ENCODE measurements at places on chromosomes 2 and 18. TPM values are rescaled to one million over a fixed set of nuclear protein-coding genes. Genes with fewer than 3 reads are reported as not detected.

Gene GPR35
- total RNA-seq = 1.7 TPM

Gene GNLY
- not detected for total RNA-seq

Gene LCT
- 0.19 TPM for total RNA-seq

Gene IL37
- not detected for total RNA-seq

Gene DLGAP1
- total RNA-seq = 11.5 TPM

Gene POTEJ
- total RNA-seq = not detected

Gene HK2
- 43.3 TPM for total RNA-seq

Gene PRKAG3
- total RNA-seq = not detected

Gene FIGN
- 58.1 TPM for total RNA-seq

DNA sequence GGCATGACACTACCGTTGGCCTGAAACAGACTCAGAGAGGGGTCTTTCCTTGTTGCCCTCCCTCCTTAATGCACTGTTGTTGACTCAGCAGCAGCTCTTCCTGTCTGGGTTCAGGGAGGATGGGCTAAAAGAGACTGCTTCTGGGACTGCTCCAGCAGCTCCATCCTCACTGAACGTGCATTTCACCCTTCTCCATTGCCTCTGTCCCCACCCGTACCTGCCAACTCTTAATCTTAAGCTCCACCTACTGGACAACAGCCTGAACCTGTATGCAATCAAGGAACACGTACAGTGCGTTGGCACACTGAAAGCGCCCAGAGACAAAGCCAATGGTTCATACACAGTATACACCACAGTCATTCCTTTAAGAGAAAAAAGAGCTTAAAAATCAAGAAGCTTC, 230.8 kb upstream of the RAB6C start:
- H3K4me3 ChIP-seq = no peak overlapping the region
- peak overlapping the region; percentile 7 for H3K27ac ChIP-seq
- no peaks in the 10 kb centered on the region for H3K36me3 ChIP-seq
- H3K4me1 ChIP-seq = no peaks in the 10 kb centered on the region
- no peak for DNase-seq

GRCh38 chr2:71669058-71669456, 215.7 kb downstream of the DYSF start:
- H3K27ac ChIP-seq = no peak overlapping the region
- no peaks in the 10 kb centered on the region for H3K36me3 ChIP-seq
- DNase-seq = no peak
- no peaks in the 10 kb centered on the region for H3K27me3 ChIP-seq

DNA sequence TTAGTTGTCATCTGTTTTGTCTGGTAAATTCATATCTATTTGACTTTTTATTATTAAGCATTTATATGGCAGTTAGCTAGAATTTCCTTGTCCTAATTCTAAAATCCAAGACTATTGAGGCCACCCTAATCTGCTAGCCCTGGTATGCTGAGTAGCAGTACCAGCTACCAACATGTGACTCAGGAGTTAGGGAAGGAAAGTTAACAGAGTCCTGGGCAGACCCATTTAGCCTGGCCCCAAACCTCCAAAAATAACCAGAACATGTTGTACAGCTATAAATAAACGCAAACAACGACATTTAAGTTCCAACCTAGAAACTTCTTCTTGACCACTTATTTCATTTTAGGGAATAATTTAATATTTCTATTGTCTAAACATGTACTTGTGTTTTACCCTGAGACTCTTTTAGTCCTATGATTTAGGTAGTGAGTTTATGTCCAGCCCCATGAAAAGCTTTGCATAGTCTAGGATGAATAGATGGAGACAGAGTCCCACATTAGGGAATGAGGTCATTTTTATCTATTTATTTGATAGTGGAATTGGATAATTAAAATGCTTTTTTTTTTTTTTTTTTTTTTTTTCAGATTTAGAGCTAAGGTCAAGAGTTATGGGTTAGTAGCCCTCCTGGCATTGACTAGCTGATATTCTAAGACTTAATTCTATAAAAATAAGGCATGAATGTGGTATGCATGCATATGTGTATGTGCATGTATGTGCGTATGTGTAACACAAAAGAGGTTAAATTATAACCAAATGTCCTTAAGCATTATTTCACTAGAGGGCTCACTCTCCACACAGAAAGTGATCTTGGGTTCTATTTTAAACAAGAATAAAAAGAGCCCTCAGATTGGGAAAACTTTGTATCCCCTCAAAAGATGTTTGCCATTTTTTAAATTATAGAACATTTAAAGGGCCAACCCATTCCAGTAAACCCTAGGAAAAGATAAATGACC, 160.1 kb upstream of the MAPRE2 start:
- no peaks in the 10 kb centered on the region for H3K27me3 ChIP-seq
- no peak overlapping the region for H3K27ac ChIP-seq
- H3K4me3 ChIP-seq = no peak overlapping the region

- DNase-seq = no peak
- H3K4me3 ChIP-seq = no peak overlapping the region
- H3K4me1 ChIP-seq = peaks cover 4% of the 10 kb centered on the region
- H3K27ac ChIP-seq = no peak overlapping the region
- no peaks in the 10 kb centered on the region for H3K27me3 ChIP-seq
Observed at GRCh38 chr2:12676771-12677170, 40.0 kb upstream of the TRIB2 start.

DNA sequence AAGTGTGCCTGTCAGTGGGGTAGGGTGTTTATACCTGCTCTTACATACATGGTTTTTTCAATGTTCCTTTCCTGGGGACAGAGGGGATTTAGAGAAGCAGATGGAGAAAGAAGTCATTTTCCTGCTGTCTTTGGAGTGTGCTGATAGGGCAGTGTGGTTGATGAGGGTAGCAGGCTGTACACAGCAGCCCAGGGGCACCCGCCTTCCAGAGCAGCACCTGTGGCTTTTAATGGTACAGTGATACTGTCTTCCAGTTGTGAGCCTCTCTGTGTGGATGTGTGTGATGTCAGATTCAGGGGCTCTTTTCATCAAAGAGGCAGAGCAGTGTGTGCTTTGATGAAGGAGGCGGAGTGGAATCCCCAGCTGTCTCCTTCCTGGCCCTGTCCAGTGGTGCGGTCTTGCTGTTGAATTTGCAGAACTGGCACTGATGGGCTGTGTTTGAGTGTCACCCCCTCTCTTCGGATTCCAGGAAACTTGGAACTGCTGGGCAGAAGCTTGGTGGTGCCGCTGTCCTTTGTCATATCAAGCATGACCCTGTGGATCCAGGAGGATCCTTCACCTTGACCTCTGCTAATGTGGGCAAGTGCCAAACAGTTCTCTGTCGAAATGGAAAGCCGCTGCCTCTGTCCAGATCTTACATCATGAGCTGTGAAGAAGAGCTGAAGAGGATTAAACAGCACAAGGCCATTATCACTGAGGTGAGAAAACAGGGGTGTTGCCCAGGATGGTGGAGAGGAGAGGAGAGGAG, 259.8 kb downstream of the PHLPP1 start:
- H3K27ac ChIP-seq = no peak overlapping the region
- H3K36me3 ChIP-seq = peaks cover 20% of the 10 kb centered on the region
- no peak for DNase-seq
- no peak overlapping the region for H3K4me3 ChIP-seq
- H3K27me3 ChIP-seq = no peaks in the 10 kb centered on the region
- H3K4me1 ChIP-seq = peaks cover 12% of the 10 kb centered on the region

- no peak overlapping the region for H3K4me3 ChIP-seq
- H3K27ac ChIP-seq = no peak overlapping the region
- no peak for DNase-seq
- no peaks in the 10 kb centered on the region for H3K27me3 ChIP-seq
- H3K36me3 ChIP-seq = no peaks in the 10 kb centered on the region
Observed at GRCh38 chr2:223513771-223514455, 88.2 kb downstream of the SCG2 start.

DNA sequence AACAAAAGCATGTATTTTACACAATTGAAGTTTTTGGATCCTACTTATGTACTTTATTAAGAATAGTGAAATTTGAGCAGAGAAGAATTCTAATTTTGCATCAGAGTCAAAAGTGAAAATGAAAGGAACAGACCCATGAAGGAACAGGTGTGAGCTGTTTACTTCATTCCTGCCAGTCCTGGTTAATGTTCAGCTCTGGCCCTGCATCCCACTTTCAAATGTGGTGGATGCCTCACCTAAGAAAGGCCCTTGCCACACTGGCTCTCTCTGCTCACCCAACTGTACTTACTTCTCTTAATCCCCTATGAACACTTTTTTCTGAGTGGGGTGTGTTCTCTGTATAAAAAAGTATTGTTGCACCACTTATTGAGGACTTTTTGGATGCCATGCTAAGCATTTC, 22.2 kb downstream of the FAM110C start:
- no peaks in the 10 kb centered on the region for H3K36me3 ChIP-seq
- H3K27me3 ChIP-seq = peaks cover 30% of the 10 kb centered on the region
- DNase-seq = no peak
- no peak overlapping the region for H3K4me3 ChIP-seq
- H3K27ac ChIP-seq = no peak overlapping the region

DNA sequence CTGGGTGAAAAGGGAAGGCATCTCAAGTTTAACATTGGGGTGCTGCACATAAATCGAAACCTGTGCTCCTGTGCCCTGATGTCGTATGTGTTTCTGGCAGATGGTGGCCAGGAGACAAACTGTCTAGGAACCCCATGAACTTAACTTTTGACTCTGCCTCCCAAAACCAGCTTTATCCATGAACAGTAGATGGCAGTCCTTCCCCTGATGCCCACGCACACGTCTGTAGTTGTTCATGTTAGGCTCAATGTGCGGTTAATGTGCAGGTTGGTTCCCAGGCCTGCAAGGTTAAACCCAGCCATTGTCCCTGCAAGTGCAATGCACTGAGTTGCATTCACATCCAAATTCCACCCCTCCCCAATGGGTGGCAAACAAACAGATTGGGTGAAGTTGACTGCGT, 44.1 kb upstream of the SIX3 start:
- H3K27me3 ChIP-seq = peaks cover 41% of the 10 kb centered on the region
- H3K4me3 ChIP-seq = no peak overlapping the region
- DNase-seq = no peak
- no peak overlapping the region for H3K27ac ChIP-seq

GRCh38 chr2:25545899-25546298, 127.5 kb downstream of the DTNB start:
- no peak overlapping the region for H3K4me3 ChIP-seq
- H3K4me1 ChIP-seq = peaks cover 1% of the 10 kb centered on the region
- H3K27ac ChIP-seq = no peak overlapping the region
- H3K27me3 ChIP-seq = no peaks in the 10 kb centered on the region
- H3K36me3 ChIP-seq = no peaks in the 10 kb centered on the region

GRCh38 chr18:9688036-9688741, 19.9 kb upstream of the RAB31 start:
- DNase-seq = no peak
- no peaks in the 10 kb centered on the region for H3K27me3 ChIP-seq
- H3K4me3 ChIP-seq = no peak overlapping the region
- no peaks in the 10 kb centered on the region for H3K36me3 ChIP-seq
- H3K4me1 ChIP-seq = peaks cover 4% of the 10 kb centered on the region

GRCh38 chr2:220182790-220183189, 555.4 kb downstream of the SLC4A3 start:
- H3K4me1 ChIP-seq = no peaks in the 10 kb centered on the region
- no peaks in the 10 kb centered on the region for H3K27me3 ChIP-seq
- no peak overlapping the region for H3K4me3 ChIP-seq
- DNase-seq = no peak
- H3K36me3 ChIP-seq = no peaks in the 10 kb centered on the region
- no peak overlapping the region for H3K27ac ChIP-seq

DNA sequence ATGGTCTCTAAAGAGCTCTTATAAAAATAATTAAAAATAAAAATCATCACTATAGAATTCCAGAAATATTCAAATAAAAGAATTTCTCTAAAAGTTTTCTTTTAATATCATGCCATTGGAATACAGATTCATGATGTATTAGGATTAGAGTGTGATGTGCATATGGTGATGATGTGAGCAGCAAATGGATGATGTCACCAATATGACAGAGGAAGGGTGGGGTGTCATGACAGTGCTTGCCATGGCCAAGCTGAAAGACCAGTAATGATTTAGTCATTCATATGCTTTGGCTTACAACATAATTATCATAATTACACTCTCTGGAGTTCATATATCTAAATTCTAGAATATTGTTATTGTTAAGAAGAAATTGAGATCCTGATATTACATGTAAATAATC, 27.4 kb upstream of the TTC32 start:
- H3K27me3 ChIP-seq = no peaks in the 10 kb centered on the region
- no peak overlapping the region for H3K27ac ChIP-seq
- H3K36me3 ChIP-seq = peaks cover 51% of the 10 kb centered on the region
- no peak for DNase-seq
- no peak overlapping the region for H3K4me3 ChIP-seq
- peaks cover 7% of the 10 kb centered on the region for H3K4me1 ChIP-seq

GRCh38 chr18:48615566-48616401, 77.0 kb downstream of the CTIF start:
- peaks cover 14% of the 10 kb centered on the region for H3K4me1 ChIP-seq
- no peak for DNase-seq
- H3K27ac ChIP-seq = peak overlapping the region; percentile 35
- H3K4me3 ChIP-seq = no peak overlapping the region

GRCh38 chr18:24136967-24137373, 1.9 kb upstream of the CABYR start:
- H3K4me3 ChIP-seq = peak overlapping the region; percentile 78
- peaks cover 18% of the 10 kb centered on the region for H3K4me1 ChIP-seq
- H3K36me3 ChIP-seq = peaks cover 12% of the 10 kb centered on the region
- H3K27me3 ChIP-seq = no peaks in the 10 kb centered on the region
- no peak overlapping the region for H3K27ac ChIP-seq

- DNase-seq = no peak
- peaks cover 93% of the 10 kb centered on the region for H3K4me1 ChIP-seq
- H3K4me3 ChIP-seq = peak overlapping the region; percentile 79
- peak overlapping the region; percentile 38 for H3K27ac ChIP-seq
Observed at GRCh38 chr2:74004212-74005182, 19.8 kb downstream of the TET3 start.

- H3K4me1 ChIP-seq = peaks cover 5% of the 10 kb centered on the region
- DNase-seq = no peak
- H3K36me3 ChIP-seq = no peaks in the 10 kb centered on the region
- no peaks in the 10 kb centered on the region for H3K27me3 ChIP-seq
- H3K4me3 ChIP-seq = no peak overlapping the region
Observed at GRCh38 chr2:188787021-188787657, 187.0 kb upstream of the COL3A1 start.

DNA sequence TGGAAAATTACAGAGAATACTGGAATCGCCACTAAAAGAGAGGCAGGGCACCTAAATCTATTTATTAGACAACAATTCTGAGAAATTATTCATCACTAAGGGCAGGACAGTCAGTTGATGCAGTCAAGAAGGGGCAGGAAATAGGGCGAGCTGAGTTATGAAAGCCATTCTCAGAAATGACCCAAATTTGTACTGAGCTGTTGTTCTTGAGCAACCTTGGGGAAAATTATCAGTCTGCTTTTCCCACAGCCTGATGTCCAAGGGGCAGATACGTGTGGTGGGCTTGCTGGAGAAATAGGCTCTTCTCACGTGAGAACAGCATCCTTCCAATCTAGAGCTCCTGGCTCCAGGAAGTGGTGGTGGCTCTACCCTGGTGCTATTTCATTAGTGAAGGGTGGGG, 38.6 kb downstream of the STON1 start:
- no peaks in the 10 kb centered on the region for H3K27me3 ChIP-seq
- peaks cover 13% of the 10 kb centered on the region for H3K36me3 ChIP-seq
- no peak overlapping the region for H3K4me3 ChIP-seq
- DNase-seq = no peak
- H3K4me1 ChIP-seq = peaks cover 40% of the 10 kb centered on the region
- H3K27ac ChIP-seq = no peak overlapping the region

GRCh38 chr18:78914249-78914935, 65.2 kb upstream of the SALL3 start:
- no peak for DNase-seq
- peaks cover 3% of the 10 kb centered on the region for H3K36me3 ChIP-seq
- no peak overlapping the region for H3K4me3 ChIP-seq
- H3K27me3 ChIP-seq = peaks cover 3% of the 10 kb centered on the region
- no peak overlapping the region for H3K27ac ChIP-seq

All from neural crest cell (in vitro differentiated cells).